ENCODE measurements at places on chromosomes 3 and 15.

DNA sequence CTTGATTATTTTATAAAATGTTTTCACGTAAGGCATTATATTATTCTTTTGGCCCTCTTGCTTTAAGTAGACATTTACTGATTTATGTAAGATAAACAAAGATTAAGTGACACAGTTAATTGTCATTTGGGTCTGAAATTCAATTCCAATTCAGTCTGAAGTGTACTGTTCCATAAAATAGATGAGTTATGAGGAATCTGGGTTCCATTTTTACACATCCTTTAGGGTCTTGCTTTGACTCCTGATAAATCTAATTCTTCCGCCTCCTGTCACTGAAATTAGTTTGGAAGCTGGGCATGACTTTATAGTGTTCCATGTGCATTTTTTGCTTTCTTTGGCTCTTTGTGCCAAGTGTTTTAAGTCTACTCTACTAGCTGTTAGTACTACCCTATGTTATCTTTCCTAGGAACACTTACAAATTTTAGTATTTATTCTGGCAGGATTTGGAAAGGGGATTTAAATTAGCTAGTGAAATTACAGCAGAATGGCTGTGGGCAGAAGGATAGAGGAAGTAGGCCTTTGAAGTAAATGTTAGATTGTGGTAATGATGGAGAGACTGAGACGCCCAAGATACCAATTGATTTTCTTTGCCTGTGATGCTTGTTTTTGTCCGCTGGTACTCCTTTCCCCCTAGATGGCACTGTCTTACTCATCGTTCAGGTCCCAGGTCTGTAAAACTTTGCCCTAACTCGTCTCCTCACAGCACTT lies 14.3 kb downstream of the ARL8B start:
- DNase-seq: no peak

GRCh38 chr3:45988804-45989203 lies 6.8 kb downstream of the FYCO1 start:
- DNase-seq: no peak

GRCh38 chr3:151880416-151880690 lies 6.9 kb downstream of the SUCNR1 start:
- DNase-seq: no peak

DNA sequence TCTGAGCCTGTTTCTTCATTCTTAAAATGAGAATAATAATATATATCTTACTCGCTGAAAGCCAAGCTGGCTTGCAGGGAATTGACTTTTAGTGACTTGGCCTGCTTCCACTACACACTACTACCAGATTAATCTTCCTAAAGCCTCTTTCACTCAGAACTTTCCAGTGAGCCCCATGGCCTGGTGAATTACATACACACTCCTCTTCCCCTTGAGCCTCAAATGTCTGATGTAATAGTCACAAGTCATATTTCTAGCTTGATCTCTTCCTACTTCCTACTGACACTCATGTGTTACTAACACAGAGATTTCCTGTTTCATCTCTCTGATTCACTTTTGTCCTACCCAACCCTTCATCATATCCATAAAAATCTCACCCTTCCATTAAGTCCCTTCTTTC lies 82.7 kb upstream of the SOX2 start:
- DNase-seq: no peak

DNA sequence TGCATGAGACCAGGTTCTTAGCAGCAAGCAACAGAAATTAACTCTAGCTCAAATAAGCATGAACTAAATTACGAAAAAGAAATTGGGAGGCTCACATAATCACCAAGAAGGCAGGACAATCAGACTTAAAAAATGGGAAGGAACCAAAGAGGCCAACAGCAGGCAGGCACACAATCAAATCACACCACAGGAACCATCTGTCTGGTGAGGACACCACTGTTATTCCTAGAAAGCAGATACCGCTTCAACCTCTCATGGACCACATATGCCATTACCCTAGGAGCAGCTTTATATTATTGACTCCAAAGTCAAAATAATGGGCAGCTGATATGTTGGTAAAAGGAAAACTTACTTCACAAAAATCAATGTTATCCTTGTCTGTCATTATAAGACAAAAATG lies 51.6 kb downstream of the SUCLG2 start:
- DNase-seq: no peak

GRCh38 chr15:73732930-73733329 lies 20.2 kb downstream of the INSYN1 start:
- DNase-seq: peak; percentile 37

DNA sequence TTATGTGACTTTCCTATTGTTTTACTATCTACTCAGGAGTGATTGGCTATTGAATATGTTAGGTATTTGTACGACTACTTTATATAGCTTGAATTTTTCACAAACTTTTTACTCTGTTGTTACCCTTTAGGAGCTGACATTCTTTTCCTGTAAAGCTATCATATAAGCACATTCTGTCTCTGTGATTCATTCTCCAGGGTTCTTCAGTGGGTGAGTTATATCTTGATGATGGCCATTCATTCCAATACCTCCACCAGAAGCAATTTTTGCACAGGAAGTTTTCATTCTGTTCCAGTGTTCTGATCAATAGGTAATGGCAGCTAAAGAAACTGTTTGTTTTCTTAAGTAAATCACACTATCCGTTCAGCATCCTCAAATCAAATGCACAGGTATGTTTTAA lies 10.1 kb upstream of the CAPN3 start:
- no peak for DNase-seq

DNA sequence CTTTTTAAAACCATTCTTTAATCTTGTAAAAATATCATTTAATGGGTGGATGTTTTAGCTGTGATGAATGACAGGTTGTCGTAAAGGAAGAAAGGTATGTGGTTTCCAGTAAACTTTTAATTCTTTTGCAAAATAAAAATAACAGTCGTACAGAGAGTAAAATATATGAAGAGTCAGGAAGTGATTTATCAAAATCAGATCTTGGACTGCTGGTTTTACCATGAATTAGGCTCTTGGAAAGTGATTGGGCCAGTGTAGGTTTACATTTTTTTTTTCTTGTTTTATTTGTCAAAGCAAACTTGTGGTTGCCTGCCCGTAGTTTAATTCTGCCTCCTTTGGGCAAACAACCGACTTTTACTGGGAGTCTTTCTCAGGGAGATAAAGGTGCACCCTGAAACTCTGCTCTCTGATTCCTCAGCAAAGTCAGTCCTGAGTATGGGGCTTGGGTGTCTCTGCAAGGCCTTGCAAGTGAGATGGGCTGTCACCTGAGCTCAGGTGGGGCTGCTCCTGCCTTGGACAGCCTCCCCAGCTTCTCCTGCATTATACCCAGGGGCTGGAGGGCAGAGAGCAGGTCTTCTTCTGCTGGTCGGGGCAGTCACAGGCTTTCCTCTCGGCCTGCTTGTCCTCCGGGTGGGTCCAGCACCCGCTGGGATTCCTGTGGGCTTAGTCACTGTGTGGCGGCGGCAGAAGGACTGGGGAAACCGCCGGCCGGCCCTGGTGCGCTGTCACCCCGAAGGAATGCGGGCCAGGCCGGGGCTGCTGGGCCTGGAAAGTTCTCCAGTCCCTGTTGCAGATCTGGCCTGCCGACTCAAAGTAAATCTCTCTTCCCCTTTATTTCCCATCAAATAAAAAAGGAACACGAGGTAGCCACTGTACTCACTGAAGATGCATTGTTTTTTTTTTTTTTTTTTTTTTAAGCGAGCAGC lies 79.0 kb downstream of the IGF1R start:
- DNase-seq: peak; percentile 88

GRCh38 chr3:13303410-13303809 lies 116.7 kb downstream of the NUP210 start:
- DNase-seq: no peak

- no peak for DNase-seq
Measured at GRCh38 chr3:2923390-2923789, 186.8 kb downstream of the IL5RA start.

DNA sequence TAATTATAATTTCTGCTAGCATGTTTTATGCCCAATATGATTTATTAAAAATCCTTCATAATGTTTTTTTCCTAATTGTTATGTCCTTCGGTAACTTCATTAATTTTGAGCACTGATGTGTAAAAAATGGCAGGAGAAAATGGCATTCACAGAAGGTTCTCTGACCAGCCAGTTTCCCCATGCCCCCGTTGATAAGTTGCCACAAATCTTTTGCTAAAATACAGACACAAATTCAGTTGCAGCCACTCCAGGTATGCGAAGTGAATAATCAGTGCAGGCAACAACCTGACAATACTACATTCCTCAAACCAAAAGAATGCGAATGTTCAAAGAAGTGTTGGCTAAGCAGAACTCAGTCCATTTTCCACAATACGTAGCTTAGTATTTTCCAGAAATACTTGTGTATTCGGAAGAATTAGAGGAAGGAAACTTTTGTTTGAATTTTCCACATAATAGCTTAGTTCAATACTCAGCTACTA lies 32.7 kb downstream of the CHL1 start:
- DNase-seq: no peak

- no peak for DNase-seq
Measured at GRCh38 chr3:45951946-45952345, 8.7 kb downstream of the CXCR6 start.

DNA sequence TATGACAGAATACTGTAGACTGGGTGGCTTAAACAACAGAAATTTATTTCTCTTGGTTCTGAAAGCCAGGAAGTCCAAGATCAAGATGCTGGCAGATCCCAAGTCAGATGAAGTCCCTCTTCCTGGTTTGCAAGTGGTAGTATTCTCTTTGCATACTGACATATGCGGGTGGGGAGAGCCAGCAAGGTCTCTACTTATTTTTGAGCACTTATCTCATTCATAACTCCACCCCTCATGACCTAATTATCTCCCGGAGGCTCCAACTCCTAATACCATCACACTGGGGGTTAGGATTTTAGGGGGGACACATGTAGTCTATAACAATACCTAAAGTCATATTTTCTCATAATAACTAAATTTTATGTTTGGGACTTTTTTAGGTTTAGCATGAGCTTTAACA lies 65.3 kb downstream of the BLM start:
- DNase-seq: no peak

DNA sequence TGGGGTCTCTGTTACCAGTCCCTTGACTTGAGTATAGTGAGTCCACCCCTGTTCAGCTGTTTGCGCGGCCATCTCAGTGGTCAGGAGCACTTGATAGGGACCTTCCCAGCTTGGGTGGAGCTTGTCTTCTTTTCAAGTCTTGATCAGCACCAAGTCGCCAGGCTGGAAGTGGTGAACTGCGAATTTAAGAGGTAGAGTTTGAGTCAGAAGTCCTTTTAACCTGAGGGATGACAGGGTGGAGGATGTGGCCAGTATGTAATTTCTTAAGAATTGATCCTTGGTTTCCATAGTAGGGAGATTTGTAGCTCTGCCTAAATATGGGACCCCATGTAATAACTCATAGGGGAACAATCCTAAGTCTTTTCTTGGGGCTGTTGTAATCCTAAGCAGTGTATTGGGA lies 86.3 kb upstream of the XCR1 start:
- DNase-seq: no peak

- DNase-seq: no peak
Measured at GRCh38 chr3:26683902-26684301, 61.3 kb downstream of the LRRC3B start.

- DNase-seq: no peak
Measured at GRCh38 chr3:17632401-17633100, 109.9 kb downstream of the TBC1D5 start.

DNA sequence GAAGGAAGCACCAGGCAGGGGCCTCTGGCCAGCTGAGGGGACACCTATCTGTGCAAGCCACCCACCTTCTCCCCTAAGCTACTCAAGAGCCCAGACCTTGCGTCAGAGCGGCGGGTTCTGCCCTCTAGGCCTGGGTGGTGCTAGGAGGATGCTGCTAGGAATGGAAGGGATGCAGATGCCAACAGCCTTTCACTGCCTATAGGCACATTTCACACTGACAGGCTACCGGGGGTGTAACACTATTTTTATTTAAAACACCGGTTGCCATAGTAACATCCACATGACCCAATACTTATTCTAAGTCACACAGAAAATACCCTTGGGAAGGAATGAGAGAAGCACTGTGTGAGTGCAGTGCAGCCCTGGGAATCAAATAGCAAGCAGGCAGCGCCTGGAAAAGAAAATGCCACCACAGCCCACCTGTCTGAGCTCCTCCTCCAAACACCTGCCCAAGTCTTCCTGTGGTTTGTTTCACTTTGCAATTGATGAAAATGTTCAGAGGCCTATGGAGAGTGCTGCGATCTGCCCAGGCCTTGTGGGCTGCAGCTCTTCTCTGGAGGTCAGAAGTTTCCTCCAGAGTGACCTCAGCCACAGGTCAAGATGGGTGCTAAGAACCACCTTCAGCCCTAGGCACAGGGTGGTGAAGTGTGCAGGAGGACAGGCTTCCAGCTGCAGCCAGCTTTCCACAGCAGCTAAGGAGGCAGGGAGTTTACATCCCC lies 113.5 kb upstream of the TOPAZ1 start:
- DNase-seq: no peak

- DNase-seq: no peak
Measured at GRCh38 chr15:100022391-100022790, 289.2 kb upstream of the LYSMD4 start.

GRCh38 chr15:33204926-33205325 lies 10.4 kb upstream of the FMN1 start:
- DNase-seq: no peak

GRCh38 chr3:72257738-72258137 lies 472.8 kb upstream of the PROK2 start:
- DNase-seq: no peak

- DNase-seq: no peak
Measured at GRCh38 chr3:83823095-83823494, 1135.7 kb upstream of the CADM2 start.

GRCh38 chr3:194087995-194088855 lies 47.7 kb upstream of the HES1 start:
- no peak for DNase-seq

DNA sequence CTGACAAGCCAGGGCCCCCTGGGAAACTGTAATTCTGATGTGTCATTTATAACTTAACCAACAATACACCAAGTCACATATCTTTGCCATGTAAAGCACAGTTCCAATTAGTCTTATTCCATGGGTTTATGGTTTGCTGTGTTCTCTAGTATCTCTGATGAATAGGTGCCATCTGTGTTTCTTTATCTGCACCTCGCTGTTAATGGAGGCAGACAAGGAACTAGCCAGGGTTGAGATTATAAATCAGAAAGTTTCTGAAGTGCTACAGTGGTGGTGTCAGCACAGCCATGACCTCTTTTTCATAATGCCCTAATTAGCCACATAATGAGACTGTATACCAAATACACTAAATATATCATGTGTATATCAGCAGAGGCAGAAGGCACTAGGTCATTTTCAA lies 866.4 kb downstream of the PLOD2 start:
- no peak for DNase-seq

- DNase-seq: no peak
Measured at GRCh38 chr3:114242947-114243346, 5.6 kb upstream of the ZNF80 start.

- peak; percentile 55 for DNase-seq
Measured at GRCh38 chr15:39473298-39473947, 107.5 kb upstream of the THBS1 start.
